NCI-H1417 treated with DMSO at 0.1 percent for 48 hours (cell line): ENCODE measurements at places on chromosomes 2 and 18.

DNA sequence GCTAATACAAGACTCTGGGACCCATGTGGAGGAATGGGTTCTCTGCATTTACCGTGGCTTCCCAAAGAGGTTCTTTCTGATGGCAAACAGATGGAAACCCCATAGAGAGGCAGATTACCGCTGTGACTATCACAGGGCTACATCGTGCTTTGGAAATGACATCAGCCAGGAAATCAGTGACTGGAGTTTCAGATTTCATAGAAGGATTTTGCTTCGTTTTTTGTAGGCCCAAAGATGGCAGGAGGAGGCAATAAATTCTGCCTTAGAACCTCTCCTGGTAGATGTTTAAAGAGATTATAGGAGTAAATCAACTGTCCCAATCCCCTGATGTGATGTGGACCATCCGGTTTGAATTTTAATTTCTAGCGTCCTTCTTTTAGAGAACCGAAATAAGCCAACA lies 214.1 kb downstream of the AGPS start:
- no peak for DNase-seq

- no peak for DNase-seq
Measured at GRCh38 chr18:67486534-67486933, 30.0 kb downstream of the DSEL start.

DNA sequence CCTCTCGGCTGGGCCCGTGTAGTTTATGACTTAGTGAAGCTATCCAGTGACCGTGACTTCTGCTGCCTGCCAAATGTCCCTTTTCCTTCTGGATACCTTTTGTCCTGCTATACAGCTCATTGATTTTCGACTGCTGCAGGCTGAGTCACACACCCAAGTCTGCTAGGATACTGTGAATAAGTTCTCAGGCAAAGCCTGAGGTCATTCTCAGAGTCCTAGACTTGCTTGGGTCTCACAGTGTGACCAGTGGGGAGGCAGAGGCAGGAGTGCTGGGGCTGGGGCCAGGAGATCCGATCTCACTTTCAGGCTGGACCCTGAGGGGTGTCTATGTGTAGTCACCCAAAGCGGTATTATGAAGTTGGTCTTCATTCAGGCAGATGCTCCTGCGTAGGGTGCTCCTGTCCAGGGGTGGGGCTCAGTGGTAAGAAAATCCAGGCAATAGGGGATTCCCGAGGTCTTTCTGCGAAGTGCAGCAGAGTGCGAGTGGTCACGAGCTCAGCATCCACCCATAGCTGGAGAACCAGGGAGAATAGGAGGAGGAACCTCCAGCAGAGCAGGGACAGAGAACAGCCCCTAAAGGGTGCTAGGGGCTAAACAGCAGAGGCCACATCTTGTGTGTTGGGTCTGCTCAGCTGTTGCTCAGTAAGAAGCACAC lies 268.6 kb upstream of the NCKAP5 start:
- no peak for DNase-seq

GRCh38 chr2:17476830-17477229 lies 41.4 kb downstream of the RAD51AP2 start:
- DNase-seq = no peak

- no peak for DNase-seq
Measured at GRCh38 chr2:151844211-151844896, 16.1 kb upstream of the ARL5A start.
